ENCODE measurements at places on chromosomes 7 and 10.

DNA sequence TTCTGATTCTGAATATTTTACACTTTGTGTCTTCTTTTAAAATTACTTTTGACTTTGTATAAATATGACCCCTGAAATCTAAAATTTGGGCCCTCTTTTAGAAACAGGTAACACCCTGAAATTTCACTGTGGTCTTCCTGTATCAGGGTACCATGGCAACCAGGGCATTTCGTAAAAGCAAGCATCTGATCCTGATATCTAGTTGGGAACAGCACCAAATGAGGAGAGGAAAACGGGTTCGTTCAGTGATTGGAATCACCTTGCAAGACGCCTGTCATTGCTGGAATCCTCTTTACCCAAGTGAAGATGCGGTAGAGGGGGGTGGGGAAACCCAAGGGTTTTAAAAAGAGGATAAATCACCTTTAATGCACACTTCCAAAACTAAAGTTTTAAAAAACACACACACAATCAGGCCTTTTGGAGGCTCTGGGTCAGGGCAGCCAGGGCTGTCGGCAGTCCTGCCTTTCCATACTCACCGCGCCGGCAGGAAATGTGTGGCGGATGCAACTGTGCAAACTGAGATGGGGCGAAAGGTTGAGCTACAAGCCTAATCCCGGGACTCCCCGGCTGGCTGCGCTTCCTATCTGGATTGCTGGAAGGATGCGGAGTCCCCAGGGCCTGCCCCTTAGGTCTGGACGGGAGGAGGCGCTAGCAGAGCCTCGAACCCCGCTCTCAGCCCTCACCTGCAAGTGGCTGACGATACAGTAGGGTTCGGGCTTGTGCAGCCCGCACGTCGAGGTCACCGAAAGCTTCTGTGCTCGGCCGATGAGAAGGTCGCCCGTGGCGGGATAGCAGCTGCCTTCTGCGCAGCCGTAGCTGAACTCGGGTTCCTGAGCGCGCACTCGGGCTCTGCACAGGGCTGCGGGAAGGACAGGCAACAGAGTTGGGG lies 1.8 kb downstream of the LAMB1 start:
- DNase-seq, result peak; percentile 78

DNA sequence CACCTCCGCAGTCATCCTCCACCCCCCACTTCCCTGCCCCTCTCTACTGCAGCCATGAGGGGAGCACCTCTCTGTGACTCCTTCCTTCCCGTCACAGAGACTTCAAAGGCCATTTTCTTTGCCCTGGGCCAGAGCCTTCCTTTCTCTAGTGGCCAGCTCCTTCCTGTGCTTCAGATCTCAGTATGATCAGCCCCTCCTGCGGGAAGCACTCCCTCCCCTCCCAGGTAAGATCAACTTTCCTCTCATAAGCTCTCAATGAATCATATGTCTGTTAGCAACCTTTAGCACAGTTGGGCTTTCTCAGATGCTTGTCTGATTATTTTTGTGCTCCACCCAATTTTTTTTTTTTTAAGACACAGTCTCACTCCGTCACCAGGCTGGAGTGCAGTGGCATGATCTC lies 241.0 kb upstream of the PRSS1 start:
- no peak for DNase-seq

DNA sequence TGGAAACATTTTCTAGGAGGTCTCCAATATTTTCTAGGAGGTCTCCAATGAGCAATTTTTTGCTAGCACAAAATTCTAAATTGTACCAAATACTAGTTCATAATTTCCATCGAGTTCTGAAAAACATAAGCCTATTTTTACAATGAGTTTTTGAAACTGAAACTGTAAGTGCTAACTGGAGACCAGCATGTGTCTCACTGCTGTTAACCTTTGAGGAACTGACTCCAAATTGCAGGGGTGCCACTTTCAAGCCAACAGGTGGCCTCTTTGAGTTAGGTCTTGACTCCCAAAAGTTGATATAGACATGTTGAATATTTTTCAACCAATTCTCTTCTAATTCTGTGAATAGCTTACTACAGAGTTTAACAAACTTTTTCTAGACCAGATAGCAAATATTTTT lies 58.8 kb downstream of the CAV1 start:
- no peak for DNase-seq

DNA sequence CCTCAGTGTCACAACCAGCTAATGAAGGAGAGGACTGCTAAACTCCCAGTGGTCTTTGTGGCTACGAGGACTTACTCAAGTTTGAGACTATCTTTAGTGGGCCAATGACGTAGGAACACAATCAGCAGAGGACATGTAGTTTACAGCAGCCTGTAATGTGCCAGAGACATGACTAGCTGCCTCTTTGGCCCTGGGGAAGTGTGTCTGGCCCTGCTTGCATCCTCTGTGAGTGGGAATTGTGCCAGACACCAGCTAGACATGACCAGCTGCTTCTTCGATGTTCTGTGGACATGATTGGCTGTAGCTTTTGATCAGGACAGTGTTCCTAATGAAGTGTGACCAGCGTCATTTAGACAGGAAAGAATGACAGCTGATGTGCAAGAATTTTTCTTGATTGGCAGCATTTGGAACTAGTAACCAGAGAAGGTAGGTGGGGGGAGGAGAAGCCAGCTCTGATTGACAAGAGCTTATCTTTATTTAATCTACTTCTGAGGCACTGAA lies 141.7 kb downstream of the AUTS2 start:
- DNase-seq, result peak; percentile 92

DNA sequence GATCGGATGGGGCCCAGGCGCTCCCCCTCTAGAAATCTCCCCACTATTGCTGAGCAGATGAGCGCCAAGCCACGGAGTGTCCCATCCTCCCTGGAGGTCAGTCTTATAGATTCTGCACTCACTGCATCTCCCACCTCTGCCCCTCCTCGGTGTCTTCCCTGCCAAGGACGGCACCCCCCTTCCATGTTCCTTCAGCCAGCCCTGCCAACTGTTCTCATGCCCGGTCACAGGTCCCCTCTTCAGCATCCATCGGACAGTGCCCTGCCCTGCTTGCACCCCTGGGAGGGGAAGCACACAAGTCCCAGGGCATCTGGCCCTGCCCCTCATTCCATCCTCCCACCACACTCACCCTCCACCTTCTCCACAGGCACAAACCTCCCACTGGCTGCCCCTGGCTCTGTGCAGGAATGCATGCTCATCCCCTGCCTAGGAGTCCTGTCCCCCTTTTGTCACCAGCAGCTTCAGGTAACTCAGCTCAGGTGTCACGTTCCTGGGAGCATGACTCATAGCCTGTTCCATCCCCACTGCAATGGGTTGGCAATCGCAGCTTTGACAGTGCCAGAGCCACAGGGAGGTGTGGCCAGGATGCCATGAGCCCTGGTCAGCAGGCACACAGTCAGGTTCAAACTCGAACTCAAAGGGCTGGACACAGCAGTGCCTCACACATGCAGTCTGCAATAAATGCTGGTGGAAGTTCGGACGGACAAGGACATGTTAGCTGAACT lies 234.7 kb upstream of the TCERG1L start:
- no peak for DNase-seq

- no peak for DNase-seq
Observed at GRCh38 chr10:113480851-113481502, 71.9 kb upstream of the HABP2 start.

DNA sequence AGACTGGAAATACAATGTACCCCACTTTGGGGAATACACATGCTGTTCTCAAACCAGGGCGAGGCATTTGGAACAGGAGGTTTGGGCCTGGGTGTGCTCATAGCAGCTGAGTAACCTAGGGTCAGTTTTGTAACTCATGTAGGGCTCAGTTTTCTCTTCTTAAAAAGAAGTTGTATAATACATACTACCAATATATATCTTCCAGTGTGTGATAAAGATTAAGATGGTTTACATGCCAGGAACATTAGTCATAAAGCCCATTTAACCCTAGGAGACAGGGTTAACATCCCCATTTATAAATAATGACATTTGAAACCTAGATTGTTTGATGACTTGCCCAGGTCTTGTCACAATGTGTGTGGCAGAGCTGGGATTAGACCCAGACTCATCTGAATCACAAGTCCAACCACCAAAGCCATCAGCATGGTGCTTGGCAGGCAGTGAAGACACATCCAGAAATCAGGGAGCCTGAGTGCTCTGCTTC lies 6.0 kb downstream of the AKR1B10 start:
- no peak for DNase-seq

- no peak for DNase-seq
Observed at GRCh38 chr7:33678569-33679335, 226.6 kb upstream of the BMPER start.

DNA sequence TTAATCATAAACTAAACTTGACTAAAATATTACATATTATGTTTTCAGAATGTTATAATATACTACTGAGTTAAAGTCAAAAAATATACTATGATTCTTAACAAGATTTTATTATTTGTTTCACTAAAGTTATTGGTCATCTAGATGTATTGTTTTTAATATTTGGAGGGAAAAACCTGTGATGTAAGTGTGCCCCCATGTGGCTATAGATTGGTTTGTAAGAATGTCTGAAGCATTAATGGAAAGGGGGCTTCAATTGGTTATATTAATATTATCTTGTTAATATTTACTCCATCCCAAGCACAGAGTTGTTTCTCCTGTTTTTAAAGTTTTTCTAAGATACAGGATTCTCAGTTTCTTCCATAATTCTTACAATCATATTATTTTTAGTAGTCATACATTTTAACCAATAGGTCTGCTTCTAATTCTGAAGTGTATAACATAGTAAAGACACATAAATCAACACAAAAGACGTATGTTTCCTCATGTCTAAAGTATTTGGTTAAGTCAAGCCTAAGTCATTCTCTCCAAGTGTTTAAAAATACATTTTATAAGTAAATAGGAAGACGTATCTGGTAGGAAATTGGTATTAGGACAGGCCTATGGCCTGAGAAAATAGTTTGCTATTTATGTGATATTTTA lies 58.0 kb downstream of the GNAT3 start:
- DNase-seq, result peak; percentile 29

- no peak for DNase-seq
Observed at GRCh38 chr10:31739146-31739545, 189.5 kb downstream of the ARHGAP12 start.

Measured in BE2C (cell line).